Activated T-cell treated with anti-CD3 and anti-CD28 coated beads, Interleukin-2, amount 50 U/mL, for 24 hours (primary cell): ENCODE measurements at places on chromosomes 6 and 20.

GRCh38 chr6:77620278-77620882 is 32.5 kb upstream of the MEI4 start:
- DNase-seq: no peak

GRCh38 chr20:5126512-5127203 is at the start of gene CDS2:
TSS of gene CDS2 (plus strand) at chr20:5127008. CDS start at chr20:5127093, 85 bp downstream.
- peak; percentile 100 for DNase-seq

- no peak for DNase-seq
Measured at GRCh38 chr6:22041797-22042480, 254.9 kb downstream of the PRL start.

DNA sequence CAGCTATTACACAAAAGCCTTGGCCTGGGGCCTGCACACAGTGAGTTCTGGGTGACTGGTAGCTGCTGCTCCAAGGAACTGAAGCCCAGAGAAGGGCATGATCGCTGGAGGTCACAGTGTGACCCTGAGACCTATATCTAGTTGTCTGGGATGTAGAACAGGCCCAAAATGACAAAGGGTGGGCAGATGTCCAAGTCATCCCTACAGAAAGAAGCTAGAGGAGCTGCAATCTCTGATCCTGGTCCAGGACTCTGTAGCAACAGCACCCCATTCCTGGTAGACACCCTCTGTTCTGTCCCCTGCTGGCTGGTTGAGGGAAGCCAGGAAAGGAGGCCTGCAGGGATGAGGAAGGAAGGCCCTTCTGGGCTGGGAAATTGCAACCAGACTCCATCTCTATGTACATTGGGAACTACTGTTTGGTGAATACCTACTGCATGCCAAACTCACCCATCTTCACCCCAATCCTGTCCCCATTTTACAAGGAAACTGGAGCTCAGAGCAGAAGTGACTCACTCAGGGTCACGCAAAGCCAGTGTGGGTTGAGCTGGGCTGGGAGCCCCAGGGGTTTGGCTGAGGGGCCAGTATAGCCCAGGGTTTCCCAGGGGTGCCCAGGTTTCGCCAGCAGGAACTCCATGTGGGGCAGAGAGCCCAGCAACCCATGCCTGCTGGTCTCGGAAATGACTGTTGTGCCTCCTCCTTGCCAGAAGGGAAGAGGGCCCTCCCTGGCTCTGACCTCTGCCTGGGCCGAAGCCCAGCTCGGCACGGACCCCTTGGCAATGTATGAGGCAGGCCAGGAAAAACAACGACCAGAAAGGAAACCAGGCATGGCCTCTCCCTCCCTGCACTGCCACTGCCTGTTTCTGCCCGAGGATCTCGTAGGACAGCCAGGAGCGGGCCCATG is 44.9 kb upstream of the TLDC2 start:
- no peak for DNase-seq

DNA sequence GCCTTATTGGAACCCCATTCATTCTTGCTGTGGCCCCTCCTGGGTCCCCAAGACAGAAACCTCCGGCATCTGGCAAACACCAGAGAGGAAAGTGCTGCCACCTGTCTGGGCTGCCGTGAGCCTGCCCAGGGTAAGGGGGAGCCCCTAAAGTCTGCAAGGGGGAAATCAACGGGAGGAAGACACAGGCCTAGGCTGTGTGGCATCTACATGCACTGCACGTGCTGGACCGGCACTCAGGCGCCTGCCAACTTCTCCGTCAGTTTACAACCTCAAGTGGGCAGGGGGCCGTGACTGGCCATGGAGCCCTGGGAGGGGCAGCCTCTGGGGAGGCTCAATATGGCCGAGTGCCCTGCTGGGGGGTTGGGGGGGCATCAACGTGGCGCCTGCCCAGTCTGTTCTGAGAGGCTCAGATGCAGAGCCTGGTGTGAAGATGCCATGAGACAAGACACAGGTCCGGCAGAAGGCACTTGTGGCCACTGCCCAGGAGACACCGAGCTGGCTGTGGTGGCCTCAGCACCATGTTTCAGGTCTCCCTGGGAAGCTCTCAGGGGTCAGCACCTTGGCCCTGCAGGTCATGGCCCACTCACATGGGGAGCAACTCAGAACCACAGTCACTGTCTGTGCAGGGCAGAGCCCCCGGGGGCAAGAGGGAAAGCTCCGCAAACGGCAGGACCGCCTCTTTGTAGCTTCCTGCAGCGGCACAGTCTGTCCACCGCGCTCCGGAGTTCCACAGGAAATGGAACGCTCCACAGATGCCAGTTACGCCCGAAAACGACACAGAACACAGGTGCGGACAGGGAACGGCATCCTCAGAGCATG is 8.4 kb downstream of the UCKL1 start:
- DNase-seq: peak; percentile 59

DNA sequence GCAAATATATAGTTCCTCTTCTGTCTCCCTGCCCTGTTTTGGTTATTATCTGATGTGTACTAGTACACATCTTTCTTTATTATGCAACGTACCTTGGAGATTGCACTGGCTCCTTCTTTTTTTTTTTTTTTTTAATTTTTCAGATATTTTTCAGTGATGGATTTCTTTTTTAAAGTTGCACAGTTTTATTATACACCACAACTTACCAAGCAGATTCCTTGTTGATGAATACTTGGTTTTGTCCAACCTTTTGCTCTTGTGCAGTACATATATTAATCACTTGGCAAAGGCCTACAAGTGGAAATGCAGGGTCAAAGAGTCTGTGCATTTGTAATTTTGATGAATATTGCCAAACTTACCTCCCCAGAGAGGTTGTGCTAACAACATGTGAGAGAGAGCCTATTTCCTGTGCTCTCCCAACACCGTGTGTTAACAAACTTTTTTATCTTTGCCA is 50.1 kb upstream of the RNF24 start:
- no peak for DNase-seq

DNA sequence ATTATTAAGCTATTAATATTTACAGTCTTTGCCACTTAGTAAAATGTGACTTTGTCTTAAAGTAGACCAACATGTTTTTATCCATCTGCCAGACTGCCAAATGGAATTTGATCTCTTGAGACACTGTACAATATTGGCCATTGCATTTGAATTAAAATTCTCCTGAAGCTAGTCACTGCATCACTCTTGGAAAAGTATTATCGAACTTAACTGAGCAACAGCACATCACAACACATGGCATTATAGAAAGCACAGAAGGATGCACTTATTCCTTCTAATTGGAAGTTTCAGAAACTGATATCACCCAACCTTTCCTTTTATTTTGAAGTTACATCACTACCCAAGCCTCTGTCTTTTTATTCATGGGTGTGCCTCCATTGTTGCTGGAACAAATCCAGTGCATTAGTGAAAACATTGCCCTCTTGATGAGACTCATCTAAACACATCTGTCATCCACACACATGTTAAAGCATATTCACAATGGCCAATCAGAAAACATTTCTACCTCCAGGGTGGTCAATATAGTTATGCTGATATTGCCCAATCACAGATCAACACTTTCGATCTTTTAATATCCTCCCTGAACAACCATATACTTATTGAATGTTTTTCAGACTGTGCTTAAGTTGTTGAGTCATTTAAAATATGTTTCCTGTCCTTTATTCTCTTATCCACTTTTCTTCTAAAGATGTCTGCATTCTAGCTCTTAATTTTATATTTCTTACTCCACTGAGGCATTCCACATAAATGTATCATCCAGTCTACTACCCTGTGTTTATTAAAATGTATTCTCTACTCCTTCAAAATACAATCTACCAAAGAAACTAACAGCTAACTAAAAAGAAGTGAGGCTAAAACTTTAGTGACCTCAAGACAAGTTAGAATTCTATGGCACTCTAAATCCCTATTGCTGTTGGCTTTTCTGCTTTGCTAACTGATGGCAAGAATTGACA is 535.0 kb downstream of the RFPL4B start:
- no peak for DNase-seq

DNA sequence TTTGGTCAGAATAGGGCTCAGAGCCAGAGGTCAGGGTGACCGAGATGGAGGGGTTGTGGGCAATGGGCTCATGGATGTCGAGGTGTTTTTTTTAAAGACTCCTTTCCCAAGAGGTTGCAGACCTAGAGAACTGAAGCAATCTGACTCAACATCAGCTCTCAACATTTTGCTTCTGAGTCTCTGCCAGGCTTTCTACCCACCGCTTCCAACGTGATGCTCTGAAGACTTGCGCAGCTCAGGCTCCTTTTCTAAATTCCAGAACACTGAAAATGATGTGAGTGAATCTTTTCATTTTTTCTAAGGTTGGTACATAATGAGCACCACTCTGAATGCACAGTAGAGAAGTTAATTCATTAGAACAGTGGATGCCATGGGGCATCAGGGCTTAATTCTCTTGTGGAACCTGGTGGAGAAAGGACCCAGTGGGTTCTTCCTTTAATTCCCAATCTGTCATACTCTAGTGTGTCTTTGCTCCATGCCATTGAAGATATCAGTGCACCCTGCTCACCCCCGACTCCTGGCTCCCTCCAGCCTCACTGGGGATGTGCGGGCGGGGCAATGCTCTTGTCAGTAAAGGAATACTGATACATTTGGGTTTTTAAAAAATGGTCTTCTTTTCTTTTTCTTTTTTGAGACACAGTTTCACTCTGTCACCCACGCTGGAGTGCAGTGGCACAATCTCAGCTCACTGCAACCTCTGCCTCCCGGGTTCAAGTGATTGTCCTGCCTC is 17.0 kb upstream of the KIF13A start:
- DNase-seq: no peak

DNA sequence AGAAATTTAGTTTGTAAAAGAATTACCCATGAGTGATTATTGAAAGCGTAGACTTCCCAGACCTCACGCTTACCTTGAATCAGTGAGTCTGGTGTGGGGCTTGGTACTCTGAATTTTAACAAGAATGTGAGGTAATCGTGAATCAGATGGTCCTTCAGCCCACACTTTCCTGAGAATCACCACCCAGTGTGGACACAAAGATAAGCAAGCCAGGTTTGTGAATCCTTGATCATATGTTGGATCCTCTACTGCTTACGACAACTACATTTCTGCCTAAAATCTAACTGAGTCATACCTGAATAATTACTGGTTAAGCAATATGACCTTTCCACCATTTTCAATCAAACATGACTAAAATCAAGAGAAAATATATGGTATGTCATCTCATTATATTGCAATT is 589.3 kb downstream of the TFAP2A start:
- no peak for DNase-seq

GRCh38 chr6:18388942-18389341 is 1.8 kb downstream of the RNF144B start:
- DNase-seq: no peak

- DNase-seq: no peak
Measured at GRCh38 chr6:101585501-101585900, 192.0 kb downstream of the GRIK2 start.

GRCh38 chr6:157449610-157450009 is 68.6 kb downstream of the ZDHHC14 start:
- no peak for DNase-seq

- peak; percentile 43 for DNase-seq
Measured at GRCh38 chr6:156963712-156964700, 186.8 kb downstream of the ARID1B start.

DNA sequence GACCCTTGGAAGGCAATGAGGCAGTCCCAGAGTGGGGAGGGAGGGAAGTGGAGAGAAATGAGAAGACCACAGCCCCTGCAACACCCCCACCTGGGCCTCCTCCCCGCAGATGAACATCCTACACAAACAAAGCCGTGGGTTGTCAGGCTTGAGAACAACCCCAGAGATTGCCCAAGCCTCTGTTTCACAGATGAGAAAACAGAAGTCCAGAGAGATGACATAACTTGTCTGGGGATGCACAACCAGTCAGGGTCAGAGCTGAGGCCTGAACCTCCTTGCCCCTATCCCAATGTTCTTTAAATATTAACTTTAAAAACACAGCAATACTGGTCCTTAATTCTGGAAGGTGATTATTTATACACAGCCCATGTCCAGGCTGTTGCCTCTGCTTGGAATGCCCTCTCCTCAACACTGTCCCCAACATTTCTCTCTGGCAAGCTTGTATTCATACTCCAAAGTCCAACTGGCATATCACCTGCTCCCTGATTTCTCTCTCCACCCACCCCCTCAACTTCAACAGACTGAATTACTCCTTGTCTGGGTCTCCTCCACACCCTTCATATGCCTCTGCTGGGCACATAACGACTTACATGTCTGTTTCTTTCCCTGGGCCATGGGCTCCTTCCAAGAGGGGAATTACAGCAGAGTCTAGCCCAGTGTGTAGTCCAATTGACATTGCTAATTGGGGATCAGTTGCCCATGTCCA is 135.5 kb upstream of the LRFN2 start:
- DNase-seq: no peak

DNA sequence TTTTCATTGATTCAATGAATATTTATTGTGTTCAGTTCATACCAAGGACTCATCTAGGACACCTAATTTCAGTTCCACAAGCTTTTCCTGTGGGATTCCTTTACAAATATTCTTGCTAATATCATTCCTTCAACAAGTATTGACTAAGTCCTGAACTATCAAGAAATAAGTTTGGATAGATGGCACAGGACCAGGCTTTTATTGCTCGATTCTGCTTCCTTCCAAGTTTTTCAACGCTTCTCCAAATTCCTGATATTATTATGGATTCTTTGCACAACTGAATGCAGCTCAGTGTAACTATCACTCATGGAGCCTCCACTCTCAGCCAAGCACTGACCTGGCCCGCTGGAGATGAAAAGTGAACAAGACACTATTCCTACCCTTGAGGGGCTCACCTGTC is 32.7 kb upstream of the COL21A1 start:
- no peak for DNase-seq

DNA sequence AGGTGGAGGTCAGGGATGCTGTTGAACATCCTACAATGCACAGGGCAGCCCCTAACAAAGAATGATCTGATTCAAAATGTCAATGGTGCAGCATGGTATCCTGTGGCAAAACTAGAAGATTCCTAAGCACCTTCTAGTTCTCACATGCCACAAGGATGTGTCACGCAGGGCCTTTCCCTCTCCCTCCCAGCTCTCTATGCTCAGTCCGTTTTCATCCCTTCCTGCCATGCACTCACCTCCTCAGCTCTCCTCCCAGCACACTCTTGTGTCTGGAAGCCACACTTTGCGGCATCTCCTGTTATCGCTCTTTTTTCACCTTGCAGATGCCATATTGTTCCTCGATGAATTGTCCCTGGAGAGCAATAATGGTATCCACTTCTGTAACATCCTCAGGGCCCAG is 263.4 kb downstream of the CDC5L start:
- no peak for DNase-seq

GRCh38 chr20:52102126-52102525 is 89.5 kb downstream of the ZFP64 start:
- no peak for DNase-seq

DNA sequence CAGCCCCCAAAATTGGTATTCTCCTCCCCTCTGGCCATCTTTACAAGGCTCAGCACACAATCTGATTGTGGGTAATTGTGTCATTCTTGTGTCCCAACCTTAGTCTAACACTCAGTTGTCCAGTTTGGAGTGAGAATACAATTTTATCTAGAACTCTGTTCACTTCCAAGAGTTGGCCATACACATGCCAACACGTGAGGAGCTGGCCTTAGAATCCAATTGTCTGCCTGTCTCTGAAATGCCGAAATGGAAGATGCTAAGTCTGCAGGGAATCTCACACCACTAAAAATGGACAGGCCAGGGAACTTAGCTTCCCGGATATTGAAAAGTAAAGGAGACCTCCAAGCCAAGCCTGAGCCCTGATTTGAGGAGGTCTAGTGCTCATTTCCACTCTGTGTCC is 12.3 kb downstream of the FOXA2 start:
- no peak for DNase-seq

GRCh38 chr6:68732423-68732822 is 97.3 kb downstream of the ADGRB3 start:
- DNase-seq: no peak

GRCh38 chr20:5657190-5657875 is 92.9 kb upstream of the SHLD1 start:
- no peak for DNase-seq

- DNase-seq: peak; percentile 42
Measured at GRCh38 chr20:47489448-47489872, 12.2 kb upstream of the NCOA3 start.
